AG09309 (cell line): ENCODE measurements at places on chromosomes 5 and 9.

- no peak for DNase-seq
Observed at GRCh38 chr5:179840321-179840720, 18.3 kb downstream of the MRNIP start.

DNA sequence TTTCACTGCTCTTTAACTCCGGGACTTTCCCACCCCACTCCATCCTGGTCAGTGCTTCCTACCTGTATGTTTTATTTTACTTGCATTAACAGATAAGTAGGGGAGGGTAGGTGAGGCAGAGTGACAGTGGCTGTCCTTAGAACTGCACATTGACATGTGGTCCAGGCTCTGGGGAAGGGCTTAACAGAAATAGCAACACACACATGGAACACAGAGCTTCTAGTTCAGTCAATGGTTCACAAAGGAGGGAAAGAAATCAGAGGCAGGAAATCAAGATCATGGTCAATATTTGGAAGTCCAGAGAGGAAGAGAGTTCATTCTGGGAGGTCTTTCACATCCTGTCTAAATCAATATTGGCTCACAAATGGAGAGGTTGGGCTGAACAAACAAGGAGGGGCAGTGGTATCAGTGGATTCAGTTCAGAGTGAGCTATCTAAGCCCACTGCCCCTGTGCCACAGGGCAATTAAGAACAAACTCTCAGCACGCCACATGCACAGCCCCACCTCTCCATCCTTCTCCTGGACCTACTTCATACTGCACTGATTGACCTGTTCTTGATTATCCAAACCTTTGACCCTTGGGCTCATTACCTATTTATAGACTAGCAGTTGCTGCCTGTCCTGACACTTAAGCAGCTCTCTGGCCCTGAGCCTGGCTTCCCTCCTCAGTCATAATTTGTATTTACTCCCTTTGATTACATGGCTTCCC, 6.2 kb upstream of the VPS13A start:
- DNase-seq = no peak

- no peak for DNase-seq
Observed at GRCh38 chr5:165627548-165628170, 2122.2 kb downstream of the MAT2B start.

- DNase-seq = no peak
Observed at GRCh38 chr9:92298036-92298435, 4.5 kb upstream of the IARS1 start.

DNA sequence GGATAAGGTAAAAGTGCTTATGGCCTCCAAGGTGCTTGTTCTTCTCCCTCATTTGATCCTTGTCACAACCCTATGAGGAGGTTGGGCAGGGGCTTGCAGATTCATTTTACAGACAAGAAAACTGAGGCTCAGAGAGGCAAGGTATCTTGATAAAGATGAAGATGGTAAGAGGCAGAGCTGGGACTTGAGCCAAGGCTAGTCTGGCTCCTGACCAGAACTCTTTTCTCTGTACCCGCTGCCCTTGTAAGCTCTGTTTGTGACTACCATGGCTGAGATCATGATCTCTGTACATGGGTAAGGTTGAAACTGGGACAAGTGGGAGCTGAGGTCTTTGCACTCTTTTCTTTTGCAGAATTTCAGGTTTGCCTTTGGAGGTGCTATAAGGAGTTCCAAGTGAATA, 33.6 kb downstream of the SEC61B start:
- DNase-seq = no peak

GRCh38 chr5:128349044-128349858, 188.8 kb downstream of the FBN2 start:
- DNase-seq = no peak

DNA sequence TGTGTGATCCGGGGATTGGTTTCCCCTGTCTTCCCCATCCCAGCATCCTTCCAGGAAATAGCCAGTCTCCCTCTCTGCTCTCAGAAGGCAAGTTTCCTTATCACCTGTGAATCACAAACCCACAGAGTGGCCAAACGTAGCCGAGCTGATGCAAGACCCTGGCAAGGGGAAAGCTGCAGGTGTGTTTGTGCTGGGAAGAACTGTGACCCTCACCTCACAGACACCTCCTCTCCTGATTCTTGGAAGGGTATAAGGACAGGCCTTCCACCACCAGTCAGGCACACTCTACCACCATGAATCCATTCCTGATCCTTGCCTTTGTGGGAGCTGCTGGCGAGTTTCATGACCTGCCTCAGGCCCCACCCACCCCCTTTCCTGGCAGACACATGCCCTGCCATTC, at the start of gene PRSS3:
Gene PRSS3, plus strand, starts transcription at position 281 of the 400 bp plus-strand sequence. Its CDS starts 13 bp downstream, at position 294.
- no peak for DNase-seq

GRCh38 chr9:82882138-82882537, 180.8 kb downstream of the RASEF start:
- DNase-seq = no peak

DNA sequence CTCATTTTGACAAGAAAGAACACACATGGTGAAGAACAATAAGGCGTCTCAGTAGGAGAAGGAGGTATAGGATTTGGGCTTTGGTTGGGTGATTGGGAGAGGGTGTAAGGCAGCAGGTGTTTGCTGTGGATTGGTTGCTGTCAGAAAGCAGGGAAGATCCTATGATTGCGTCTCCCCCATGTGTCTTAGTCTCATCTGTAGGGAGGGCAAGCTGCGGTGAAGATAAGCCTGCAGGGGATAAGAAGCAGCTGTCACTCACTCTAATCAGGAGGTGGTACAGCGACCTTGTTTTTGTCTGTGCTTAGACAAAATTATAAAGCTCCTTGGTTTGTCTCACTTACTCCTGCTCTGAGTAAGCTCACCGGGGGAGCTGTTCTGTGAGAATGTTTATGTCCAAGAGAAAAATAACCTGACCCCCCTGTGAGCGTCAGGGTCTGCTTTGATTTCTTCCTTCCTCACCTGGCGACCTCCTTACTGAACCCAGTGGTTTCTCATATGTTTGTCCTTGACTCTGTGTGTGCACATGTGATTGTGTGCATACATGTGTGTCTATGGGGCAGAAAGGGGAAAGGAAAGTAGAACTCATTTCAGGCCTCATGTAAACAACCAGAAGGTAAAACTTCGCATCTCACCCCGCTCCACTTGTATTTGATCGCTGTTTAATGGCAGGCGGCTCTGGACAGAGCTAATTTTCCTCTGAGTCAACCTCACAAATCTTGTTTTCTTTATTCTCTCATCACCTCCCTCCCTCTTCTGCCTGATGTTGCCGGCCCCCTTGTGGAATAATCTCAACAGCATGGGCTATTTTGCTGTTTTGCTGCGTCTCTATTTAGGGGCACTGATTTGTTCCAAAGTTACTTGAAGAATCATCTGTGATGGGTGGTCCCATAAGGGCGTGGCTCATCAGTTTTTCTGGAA, 105.6 kb downstream of the TENT4A start:
- no peak for DNase-seq

- DNase-seq = no peak
Observed at GRCh38 chr5:114305402-114306207, 56.3 kb upstream of the KCNN2 start.

DNA sequence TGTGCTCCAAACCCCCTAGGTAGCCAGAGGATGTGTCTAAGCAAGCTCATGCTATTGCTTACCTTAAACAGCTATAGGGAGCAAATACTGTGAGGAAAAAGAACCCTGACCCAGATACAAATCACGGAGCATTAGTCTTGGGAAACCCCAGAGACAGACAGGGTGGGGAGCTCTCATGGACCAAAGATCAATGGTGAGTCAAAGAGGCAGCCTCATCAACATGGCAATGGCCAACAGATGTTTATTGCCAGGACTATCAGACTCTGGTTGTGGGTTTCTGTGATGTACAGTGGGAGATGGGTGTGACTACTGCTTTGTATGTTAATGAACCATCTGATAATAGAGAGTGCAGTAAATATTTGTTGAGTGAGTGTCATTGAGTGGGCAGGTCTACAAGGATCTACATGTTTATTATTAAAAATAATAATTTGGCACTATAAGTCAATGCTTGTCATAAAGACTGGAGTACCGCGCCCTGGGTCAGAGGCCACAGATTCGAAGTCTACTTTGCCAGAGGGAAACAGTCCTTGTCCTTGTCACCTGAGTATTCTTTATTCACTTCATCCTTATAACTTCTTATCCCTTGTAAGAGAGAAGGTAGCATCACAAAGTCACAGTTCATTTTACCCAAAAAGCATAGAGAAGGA, 56.5 kb upstream of the RAI14 start:
- no peak for DNase-seq

GRCh38 chr5:169745441-169746146, 108.5 kb downstream of the DOCK2 start:
- peak; percentile 67 for DNase-seq

- no peak for DNase-seq
Observed at GRCh38 chr5:74054641-74055421, 428.8 kb downstream of the ARHGEF28 start.

- no peak for DNase-seq
Observed at GRCh38 chr5:175557778-175558177, 79.4 kb downstream of the SFXN1 start.

- DNase-seq = no peak
Observed at GRCh38 chr5:159459951-159460538, 129.8 kb upstream of the IL12B start.

- DNase-seq = no peak
Observed at GRCh38 chr5:123673107-123673506, 161.1 kb downstream of the CSNK1G3 start.

GRCh38 chr5:172864747-172865146, 30.7 kb downstream of the ERGIC1 start:
- no peak for DNase-seq

- no peak for DNase-seq
Observed at GRCh38 chr5:141786700-141787099, 91.5 kb downstream of the PCDH1 start.

DNA sequence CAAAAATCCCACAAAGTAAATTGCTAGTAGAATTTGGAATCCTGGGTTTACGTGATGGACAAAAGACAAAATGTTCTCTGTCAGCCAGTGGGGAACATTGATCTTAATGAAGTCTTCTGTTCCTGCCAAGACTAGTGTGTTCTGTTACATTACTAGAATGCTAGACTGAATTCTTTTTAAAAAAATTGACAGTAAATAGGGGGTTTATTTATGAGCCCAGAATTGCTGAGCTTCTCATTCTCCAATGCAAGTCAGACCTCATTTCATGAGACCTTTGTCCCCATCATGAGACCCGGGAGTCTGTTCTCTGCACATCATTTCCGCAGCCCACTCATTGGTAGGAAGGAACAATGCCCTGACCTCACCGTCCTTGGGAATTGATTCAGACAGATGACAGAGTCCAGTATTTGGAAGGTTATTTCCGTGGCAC, 173.8 kb upstream of the OTULINL start:
- DNase-seq = no peak

DNA sequence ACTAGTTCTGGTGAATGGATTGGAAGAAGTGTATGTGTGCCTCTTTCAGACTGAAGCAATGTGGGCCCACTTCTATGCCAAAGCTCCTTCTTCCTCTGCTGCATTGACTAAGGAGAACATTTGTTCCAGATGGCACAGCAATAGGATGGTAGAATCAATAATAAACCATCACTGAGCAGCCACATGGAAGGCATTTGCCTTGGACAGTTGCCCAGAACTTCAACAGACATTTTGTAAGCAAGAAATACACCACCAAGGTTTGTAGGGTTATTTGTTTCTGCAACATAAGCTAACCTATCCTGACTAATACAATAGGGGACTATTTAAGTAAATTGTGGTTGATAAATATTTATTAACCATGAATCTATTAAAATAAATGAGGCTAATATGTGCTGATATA, 37.7 kb upstream of the CSNK1G3 start:
- no peak for DNase-seq

GRCh38 chr5:994272-994607, 14.4 kb upstream of the NKD2 start:
- DNase-seq = no peak

DNA sequence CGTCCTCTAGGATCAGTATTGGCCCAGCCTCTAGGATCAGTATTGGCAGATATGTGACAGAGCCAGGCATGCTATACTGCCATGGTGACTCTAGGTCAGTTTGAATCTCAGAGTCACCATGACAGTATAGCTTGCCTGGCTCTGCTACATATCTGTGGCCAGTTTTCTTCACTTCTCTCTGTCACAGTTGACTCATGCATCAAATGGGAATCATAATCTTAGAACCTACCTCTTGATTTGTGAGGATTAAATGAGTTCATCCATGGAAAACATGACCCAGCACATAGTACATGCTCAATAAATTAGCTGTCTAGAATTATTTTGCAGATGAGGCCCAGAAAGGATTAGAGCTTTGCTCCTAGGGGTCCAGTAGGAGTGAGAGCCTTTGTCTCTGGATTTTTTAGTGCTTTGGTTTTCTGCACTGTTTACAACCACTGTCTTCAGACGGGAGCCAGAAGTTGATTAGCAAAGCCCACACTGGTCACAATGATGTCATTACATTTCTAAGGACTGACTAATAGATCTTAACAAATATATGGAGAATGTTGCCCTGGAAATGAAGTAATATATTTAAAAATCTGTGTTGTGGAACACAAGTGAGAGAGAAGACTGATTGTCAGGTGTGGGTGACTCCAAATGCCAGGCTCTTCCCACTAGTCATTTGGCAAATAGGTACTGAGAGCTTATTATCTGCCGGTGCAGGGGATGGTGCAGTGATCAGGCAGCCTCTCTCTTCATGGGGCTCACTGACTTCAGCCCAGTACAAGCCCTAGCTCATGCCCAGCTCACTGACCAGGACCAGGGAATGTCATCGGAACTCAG, 76.0 kb downstream of the COL15A1 start:
- peak; percentile 95 for DNase-seq

- no peak for DNase-seq
Observed at GRCh38 chr5:86546582-86546981, 71.2 kb upstream of the COX7C start.

- no peak for DNase-seq
Observed at GRCh38 chr9:78371981-78372380, 75.1 kb downstream of the PSAT1 start.

- DNase-seq = no peak
Observed at GRCh38 chr9:104882086-104882485, 45.9 kb downstream of the ABCA1 start.

DNA sequence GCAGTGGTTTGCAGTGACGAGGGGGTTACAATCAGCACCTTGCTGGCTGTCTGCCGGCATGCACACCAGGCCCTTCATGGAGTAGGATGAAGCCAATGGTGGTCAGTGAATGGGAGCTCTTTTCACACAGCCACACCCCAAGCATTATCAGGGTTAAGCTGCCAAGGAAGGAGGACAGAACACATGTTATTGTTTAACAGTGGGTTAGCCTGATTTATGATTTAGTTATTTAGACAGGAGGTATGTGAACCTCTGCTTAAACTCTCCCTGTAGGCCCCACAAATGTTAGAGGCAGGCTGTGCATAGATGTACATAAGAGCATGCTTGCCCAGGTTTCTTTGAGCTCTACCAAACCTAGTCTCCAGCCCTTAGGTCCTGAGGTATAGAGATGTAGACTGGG, 262.9 kb downstream of the SPOCK1 start:
- no peak for DNase-seq

- DNase-seq = peak; percentile 2
Observed at GRCh38 chr9:136944212-136944518, 373 bp downstream of the FBXW5 start.

- no peak for DNase-seq
Observed at GRCh38 chr9:90737742-90738141, 63.9 kb upstream of the SYK start.

GRCh38 chr5:11973469-11973868, 69.2 kb upstream of the CTNND2 start:
- DNase-seq = no peak

GRCh38 chr5:131394128-131394527, 130.3 kb downstream of the CDC42SE2 start:
- peak; percentile 37 for DNase-seq

- DNase-seq = no peak
Observed at GRCh38 chr5:95996904-95997723, 35.5 kb upstream of the ELL2 start.

GRCh38 chr5:111238431-111239225, 14.4 kb downstream of the CAMK4 start:
- no peak for DNase-seq

GRCh38 chr9:121331549-121331948, 38.5 kb downstream of the STOM start:
- DNase-seq = no peak
